NCI-H524 (cell line): ENCODE measurements at places on chromosomes 13 and 19.

GRCh38 chr19:19860756-19861390, 4.8 kb upstream of the ZNF253 start:
- no peak for DNase-seq

- no peak for DNase-seq
Observed at GRCh38 chr13:76832258-76832988, 53.8 kb downstream of the KCTD12 start.

DNA sequence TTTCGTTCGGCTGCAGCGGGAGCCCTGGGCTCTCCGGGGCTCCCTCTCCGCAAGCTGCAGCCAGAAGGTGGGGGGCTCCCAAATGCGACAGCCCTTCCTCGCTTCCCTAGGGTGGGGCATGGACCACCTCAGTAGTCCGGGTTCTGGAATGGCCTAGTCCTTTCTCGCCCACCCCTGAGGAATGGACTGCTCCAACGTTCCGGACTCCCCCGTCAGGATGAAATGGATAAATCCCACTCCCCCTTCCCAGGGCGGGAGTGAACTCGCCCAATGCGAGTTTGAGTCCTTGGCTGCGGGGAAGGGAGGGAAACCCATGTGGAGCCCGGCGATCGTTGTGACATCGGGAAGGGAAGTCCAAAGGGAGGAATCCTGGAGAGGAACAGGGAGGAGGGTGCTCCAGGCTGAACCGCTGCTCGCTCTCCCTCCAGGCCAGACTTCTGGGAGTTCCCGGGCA, 5.5 kb downstream of the HRC start:
- peak; percentile 83 for DNase-seq

DNA sequence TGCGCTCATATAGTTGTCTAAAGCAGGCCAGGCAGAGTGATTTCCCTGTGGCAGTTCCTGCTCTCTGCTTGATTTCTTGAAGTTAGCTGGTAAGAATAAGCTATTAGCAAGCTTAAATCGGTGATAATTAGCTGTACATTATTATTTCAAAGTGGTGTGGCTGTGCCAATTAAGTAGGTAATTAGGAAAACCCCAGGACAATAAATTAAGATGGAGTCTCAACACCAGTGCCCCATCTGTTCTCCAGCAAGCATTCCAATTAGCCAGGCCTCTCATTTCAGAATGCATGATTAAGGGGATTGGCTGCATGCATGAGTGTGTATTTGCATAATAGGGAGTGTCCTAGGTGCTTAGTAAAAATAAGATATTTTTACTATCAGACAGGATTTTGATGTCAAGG, 342.3 kb downstream of the GPC5 start:
- DNase-seq = peak; percentile 88

- no peak for DNase-seq
Observed at GRCh38 chr13:44857061-44857460, 132.2 kb downstream of the NUFIP1 start.

DNA sequence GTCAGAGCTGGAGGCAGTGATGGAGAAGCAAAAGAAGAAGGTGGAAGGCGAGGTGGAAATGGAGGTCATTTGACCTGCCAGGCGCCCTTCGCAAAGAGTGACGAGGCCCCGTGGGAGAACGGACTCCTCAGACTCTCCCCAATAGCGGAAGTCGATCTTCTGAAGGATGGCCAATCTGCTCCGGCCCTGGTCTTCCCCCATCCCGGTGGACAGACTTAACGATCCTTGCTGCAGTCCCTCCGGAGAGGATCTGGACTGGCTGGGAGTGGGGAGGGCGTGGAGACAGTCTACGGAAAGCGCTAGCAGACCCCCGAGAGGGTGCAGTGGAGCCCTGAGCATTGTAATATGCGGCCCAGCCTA, 11.9 kb downstream of the EPS8L1 start:
- no peak for DNase-seq

DNA sequence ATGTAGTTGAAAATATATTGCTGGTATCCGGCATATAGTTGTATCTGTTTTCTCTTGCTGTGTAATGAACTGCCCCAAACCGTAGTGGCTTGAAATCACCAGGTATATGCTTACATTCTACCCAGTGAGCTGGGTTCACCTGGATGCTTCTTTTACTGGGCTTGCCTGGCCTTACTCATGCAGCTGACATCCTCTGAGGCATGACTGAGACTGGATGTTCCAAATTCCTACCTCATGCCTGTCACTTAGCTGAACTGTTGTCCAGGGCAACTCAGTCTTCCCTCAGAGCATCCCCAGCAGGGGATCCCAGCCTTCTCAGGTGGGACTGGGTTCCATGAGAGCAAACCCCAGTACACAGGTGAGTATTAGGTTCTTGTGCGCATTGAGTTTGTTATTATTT, 66.8 kb downstream of the IFT88 start:
- no peak for DNase-seq

- DNase-seq = no peak
Observed at GRCh38 chr19:32416749-32417456, 11.3 kb downstream of the DPY19L3 start.

DNA sequence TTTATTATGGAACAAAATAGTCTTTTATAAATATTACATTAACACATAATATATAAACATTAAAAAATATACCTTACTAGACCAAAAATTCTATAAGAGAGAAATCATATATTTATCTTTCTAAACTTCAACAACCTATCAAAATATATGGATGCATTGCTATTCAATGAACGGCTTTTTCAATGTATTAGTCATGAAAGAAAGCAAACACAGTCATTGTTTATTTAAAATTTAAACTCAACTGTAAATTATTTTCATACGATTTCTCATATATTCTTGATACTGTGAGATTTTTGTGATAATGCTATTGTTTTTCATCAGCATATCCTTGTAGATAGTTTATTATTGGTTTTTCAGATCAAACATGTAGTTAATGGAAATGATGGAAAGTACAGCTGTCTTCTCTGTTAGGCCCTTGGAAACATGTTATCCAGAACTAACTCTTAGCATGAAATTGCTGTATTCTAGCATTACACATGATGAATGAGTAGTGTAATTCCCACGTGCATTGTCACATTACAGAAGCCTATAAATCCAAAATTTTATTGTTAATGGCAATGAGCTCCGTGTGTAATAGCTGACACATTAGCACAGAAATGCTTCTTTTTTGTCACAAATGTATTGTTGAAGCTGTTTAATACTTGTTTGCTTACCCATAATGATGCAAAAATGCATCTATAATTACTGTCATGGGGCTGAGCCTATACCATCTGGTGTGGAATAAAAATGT, 1639.9 kb downstream of the SLITRK5 start:
- no peak for DNase-seq

GRCh38 chr13:30755678-30756077, 20.3 kb downstream of the ALOX5AP start:
- peak; percentile 83 for DNase-seq

DNA sequence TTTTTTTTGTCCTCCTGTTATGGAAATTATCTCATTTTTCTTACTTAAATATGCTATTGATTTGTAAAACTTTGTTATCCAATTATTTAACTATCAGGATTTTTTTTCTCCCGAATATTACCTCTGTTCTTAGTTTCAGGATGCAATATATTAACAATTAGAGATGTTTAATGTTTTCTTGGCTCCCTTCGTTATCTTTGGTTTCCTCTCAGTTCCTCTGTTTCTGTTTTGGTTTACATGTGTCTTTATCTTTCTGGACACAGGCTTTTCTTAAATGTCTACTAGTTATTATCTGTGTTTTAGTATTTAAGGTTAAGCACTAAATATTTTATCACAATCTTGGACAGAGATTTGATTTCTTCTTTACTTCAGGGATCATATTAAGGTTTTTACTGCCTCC, 462.2 kb upstream of the SLC10A2 start:
- no peak for DNase-seq

DNA sequence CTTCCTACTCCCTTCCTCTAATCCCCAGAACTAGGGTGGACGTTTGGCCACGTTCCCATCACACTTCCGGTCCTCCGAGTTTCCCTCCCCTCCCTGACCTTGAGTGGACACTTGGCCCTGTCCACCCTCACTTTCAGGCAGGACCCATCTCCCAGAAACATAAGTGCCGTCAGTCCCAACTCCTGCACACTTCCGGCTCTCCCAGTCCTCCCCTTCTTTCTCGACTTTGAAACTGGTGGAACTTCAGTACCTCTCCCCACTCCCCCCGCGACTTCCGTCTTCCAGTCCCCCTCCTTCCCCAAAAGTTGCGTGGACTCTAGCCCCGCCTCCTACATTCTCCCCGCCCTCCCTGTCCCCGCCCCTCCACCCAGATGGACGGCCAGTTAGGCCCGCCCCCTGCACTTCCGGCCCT, 278 bp upstream of the ZNF274 start:
- no peak for DNase-seq

DNA sequence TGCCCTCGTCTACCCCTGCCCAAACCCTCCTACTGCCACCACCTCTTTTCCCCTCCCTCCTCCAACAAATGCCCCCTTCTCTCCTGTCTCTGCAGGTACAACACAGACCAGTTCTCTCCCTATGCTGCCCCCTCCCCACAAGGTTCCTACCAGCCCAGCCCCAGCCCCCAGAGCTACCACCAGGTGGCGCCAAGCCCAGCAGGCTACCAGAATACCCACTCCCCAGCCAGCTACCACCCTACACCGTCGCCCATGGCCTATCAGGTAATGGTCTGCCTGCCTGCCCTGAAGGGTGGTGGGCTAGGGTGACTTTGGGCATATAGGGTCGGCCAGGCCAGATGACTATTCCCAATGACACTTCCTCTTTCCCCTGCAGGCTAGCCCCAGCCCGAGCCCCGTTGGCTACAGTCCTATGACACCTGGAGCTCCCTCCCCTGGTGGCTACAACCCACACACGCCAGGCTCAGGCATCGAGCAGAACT, 6.5 kb upstream of the TIMM50 start:
- peak; percentile 42 for DNase-seq

GRCh38 chr19:3062165-3063105, at the start of gene TLE5:
TSS of gene TLE5 (minus strand) at chr19:3062495. CDS start at chr19:3062200, 295 bp downstream.
- DNase-seq = no peak

DNA sequence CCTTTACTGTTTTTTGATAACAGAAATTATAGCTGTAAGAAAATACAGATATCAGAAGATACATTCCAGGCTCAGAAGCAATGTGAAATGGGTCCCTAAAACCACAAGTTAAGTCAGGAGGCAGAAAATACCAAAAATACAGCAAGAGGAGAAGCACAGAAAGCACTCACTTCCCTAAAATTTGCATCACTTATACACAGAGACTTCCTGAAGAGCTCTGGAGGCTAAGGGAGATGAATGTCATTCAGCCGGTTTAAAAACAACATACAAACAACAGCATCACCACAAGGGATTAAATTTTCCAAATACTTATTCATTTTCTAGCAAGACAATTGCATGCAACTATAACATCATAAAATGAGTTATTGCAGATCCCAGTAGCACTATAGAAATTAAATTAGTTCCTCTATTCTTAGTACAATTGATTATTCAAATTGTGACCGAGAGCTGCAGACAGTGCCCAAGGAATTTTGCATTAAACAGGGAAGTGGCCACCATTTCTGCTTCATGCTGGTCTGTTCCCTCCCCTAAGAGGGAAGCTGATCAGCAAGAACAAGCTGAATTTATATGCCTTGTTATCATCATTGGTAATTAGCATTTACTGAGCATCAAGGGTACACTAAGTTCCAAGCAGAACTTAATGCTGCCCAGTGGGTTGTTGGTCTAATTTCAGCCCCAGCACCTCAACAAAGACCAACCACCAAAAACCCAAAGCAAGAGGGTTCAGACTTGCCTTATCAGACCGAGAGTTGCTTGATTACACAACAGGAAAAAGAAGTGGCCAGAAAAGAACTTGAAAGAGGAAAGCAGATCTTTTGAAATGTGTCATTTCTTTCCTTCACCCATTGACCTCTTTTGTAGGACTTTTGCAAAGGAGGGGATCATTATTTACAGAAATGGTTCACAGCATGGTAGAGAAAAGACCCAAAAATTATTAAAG, 140.7 kb downstream of the KCTD12 start:
- DNase-seq = no peak

DNA sequence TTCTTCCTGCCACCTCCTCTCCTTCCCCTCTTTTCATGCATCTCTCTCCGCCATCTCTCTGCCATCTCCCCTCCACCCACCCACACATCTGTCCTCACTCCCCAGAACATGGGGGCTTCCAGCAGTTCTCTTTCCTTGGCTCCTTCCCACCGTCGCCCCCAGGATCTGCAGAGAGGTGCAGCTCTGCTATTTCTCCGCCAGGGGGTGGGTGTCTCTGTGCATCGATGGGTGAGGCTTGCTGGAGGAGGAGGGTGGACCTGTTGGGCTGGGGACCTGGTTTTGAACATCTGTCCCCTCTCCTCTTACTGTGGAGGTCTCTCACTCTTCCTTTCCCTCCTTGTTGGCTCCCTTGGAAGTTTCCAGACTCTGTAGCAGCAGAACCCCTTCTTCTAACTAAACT, 51.7 kb downstream of the MYH14 start:
- no peak for DNase-seq

DNA sequence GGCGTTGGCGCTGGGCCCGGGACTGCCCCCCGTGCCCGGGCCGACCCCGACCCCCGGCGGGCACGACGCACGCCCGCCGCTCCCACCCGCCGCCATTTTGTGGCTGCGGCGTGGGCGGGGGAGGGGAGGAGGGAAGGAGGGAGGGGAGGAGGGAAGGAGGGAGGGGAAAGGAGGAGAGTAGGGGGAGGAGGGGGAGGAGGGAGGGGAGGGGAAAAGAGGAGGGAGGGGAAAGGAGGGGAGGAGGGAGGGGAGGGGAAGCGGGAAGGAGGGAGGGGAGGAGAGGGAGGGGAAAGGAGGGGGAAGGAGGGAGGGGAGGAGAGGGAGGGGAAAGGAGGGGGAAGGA, at the start of gene BTBD2:
Gene BTBD2 (minus strand): TSS at position 107 of the 343 bp plus-strand sequence. CDS start 11 bp downstream, at position 96.
- peak; percentile 19 for DNase-seq

- DNase-seq = no peak
Observed at GRCh38 chr13:47175172-47175866, 278.5 kb upstream of the HTR2A start.

DNA sequence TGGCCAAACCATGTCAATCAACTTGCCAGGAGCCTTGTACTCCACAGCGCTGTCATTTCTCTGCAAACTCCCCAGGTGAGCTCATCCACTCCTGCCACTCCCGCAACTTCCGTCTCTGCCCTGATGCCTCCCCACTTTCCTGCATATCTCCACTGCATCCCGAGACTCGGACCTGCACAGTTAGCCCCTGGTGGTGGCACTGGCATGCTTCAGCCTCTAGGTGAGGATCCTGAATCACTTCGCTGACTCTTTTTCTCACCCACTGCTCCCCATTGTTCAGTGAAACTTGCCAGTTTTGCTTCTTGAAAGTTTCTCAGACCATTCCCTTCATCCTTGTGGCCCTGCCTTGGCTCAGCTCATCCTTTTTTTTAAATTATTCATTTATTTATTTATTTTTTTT, 3.4 kb upstream of the CTU1 start:
- DNase-seq = no peak

- DNase-seq = no peak
Observed at GRCh38 chr13:99620806-99621205, 119.5 kb downstream of the TM9SF2 start.

- DNase-seq = no peak
Observed at GRCh38 chr19:49481020-49481683, 6.3 kb upstream of the RPL13A start.

DNA sequence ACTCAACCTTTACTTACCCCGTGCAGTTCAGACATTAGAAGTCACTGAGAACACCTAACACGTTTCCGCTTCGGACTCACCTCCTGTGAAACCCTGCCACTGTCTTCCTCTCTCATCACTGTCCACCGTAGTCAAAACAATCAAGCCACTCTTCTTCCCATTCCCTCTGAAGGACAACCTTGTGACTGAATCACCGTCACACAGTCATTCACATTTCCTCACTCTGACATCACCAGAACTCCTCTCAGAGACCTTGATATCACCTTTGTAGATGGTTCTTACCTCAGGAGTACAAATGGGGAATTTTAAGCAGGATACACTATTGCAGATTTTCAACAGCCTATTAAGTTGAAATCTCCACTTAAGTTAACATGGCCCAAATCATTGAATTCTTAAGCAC, 1.3 kb upstream of the KBTBD6 start:
- DNase-seq = no peak

- DNase-seq = no peak
Observed at GRCh38 chr13:90436697-90437096, 910.8 kb upstream of the MIR17HG start.
